H4 (cell line): ENCODE measurements at places on chromosomes 16 and 17. TPM values are rescaled to one million over a fixed set of nuclear protein-coding genes. Genes with fewer than 3 reads are reported as not detected.

Gene KCNH6
- not detected in 2 replicates for total RNA-seq

DNA sequence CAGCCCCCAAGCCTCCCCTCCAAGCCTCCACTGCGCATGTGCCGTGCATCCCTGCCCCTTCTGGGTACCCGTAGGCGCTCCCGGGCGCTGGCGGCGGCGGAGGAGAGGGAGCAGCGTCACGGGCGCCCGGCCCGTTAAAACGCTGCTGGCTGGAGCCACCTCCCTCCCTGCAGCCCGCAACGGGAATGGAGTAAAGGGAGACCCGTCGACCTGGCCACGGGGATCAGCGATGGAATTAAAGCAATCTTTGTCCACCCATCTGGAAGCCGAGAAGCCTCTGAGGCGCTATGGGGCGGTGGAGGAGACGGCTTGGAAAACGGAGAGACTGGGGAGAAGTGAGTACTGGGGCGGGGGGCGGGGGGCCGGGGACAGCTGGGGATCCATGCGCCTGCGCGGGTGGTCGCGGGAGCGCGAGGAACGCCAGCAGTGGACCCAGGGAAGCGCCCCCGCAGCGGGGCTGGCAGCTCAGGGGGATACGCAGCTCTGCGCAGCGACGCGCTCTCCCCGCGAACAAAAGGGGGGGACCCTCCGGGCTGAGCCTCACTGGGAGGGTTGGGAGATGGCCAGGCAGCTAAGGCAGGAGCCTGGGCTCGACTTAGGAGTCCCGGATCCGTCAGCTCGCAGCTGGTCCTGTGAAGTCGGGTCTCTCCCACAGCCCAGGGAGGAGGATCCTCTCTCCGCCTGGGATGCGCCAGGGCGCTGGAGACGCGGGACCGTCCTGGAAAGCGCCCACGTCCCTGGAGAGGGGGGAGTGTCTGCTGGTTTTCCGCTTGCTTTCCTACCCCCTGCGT lies at the start of gene BMERB1:
TSS of gene BMERB1 (plus strand) at position 164 of the 791 bp plus-strand sequence. CDS start at position 230, 66 bp downstream.
- DNase-seq: peak; percentile 42

- DNase-seq: no peak
Measured at GRCh38 chr16:50941681-50942080, 199.8 kb downstream of the CYLD start.

- DNase-seq: no peak
Measured at GRCh38 chr17:31058976-31059375, 35.8 kb upstream of the NF1 start.

DNA sequence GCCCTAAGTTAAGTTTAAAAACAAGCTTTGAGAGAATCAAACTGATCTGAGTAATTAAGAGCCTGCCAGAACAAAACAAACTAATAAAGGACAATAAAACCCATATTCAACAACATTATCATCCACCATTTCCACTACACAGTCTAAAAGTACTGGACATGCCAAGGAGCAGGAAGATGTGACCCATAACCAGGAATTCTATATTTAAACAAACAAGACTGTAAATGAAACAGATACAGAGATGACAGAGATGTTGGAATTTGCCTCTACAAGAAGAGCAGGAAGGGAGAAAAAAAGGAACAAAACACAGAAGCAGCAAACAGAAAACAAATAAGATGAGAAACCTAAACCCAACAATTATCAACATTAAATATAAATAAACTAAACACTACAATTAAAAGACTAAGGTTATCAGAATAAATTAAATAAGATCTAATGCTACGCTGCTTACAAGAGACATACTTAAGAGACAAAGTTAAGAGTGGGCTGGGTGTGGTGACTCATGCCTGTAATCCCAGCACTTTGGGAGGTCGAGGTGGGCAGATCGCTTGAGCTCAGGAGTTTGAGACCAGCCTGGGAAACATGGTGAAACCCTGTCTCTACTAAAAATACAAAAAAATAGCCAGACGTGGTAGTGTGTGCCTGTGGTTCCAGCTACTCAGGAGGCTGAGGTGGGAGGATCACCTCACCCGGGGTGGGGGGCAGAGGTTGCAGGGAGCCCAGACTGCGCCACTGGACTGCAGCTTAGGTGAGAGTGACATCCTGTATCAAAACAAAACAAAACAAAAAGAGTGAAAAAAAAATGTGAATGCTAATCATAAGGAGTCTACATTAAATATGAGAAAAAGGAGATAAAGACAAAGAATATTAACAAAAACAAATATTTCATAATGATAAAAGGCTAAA lies 50.6 kb downstream of the CREBBP start:
- DNase-seq: no peak

Gene WNK4
- total RNA-seq: not detected in 2 replicates

DNA sequence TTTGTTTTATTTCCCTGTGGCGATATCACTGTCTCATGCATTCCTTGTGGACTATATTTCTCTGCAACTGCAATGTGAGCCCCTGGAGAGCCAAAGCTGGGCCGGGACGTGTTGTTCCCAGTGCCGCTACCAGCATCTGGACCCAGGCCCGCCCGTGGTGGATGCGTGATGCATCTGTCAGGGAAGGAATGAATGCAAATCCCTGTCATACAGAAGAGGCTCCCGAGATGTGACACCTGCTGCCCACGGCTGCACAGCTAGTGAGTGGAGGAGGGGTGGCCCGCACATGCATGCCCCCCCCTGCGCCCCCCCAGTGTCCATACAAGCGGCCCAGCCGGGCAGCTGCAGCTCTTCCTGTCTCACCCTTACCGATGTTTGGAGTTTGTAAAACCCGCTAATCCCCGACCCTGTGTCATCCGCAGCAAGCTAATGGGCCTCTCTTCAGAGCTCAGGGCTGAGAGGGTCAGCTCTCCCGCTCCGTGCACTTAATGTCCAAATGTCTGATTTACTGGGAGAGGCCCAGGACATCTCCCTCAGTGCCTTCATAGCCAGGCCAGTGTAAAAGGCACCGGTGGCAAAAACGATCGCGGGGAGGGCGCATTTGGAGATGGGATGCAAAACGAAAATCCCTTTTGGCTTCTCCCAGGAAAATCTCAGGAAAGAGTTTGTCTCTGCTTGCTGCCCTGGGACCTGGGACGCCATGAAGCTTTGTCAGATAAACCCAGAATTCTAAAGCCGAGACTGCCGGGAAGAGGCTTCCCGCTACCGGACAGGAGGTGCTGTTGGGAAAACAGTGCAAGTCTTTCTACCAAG lies 91.8 kb downstream of the FOXL1 start:
- DNase-seq: no peak

GRCh38 chr16:48432136-48432535 lies 46.9 kb upstream of the SIAH1 start:
- DNase-seq: no peak

Gene IL17C
- not detected in 2 replicates for total RNA-seq

Gene JPT2
- 54.4 and 71.2 TPM in 2 replicates for total RNA-seq
